Motor neuron (in vitro differentiated cells): ENCODE measurements at places on chromosomes 4 and X. TPM values are rescaled to one million over a fixed set of nuclear protein-coding genes. Genes with fewer than 3 reads are reported as not detected.

UGT8 gene
- total RNA-seq, result 2.9 TPM in 2 replicates

STARD8 gene
- 0.11 and 0.24 TPM in 2 replicates for total RNA-seq

CSAG3 gene
- total RNA-seq, result 1.1 TPM in 1 of 2 replicates, not detected in the other

ADH1C gene
- 0.26 and 0.55 TPM in 2 replicates for total RNA-seq

SOX3 gene
- 14.6 and 16.7 TPM in 2 replicates for total RNA-seq

LETM1 gene
- 74.0 and 75.0 TPM in 2 replicates for total RNA-seq

CTAG2 gene
- total RNA-seq, result not detected in 2 replicates

EGFL6 gene
- 0.33 and 0.36 TPM in 2 replicates for total RNA-seq

VCX gene
- 0.64 and 2.0 TPM in 2 replicates for total RNA-seq

TSPAN7 gene
- total RNA-seq, result 22.8 and 24.3 TPM in 2 replicates

GRCh38 chr4:86184901-86185285 lies 175.0 kb downstream of the MAPK10 start:
- no peak for ATAC-seq

DNA sequence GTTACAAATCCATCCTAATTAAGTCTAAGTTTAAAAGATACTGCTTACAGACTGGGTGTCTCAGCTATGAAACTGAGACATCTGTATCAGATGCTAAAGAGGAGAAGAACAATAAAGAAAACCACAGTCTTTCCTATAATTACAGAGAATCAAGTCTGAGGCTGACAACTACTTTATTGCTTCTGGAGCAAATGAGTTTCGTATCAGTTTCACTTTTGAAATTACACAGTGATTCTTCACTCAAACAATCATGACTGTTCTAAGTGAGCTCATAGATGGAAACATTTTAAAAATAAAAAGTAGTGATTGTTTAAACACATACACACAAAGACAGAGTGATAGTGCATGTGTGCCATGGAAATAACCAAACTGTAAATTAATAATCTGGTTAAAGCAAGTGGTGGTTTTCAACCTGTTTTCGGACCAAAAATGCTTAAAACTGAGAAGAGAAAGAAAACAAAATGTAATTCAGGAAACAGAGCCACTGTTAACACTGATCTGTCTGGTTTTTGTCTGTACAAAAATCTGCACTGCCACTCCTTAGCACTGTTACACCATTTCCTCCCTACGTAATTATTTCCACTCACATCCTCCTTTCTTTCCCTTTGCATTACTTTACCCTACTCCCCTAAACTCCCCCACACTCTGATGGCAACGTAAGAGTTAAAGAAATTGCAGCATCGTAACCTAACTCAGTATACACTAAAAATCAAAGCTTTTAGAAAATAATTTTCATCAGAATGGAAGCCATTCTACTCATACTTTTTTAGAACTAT lies 12.5 kb downstream of the RFC1 start:
- ATAC-seq, result no peak

DNA sequence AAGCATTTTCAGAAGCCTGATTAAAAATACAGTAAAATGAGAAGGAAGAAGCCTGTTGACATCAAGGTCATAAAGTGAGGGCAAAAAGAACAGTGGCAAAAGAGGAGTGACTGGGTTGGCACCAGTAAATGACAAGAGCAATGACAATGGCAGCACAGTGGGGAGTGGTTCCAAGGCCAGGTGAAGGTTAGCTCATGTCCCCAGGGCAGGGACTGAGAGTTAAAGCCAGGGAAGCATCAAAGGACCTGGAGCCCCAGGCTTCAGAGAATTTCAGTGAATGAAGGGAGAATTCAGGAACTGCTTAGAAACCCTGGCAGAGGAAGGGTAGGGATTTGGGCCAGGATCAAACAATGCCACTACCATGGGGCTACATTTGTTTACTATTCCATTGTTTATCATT lies 8.8 kb upstream of the PIGA start:
- no peak for ATAC-seq

GRCh38 chr4:143360838-143361625 lies 24.4 kb downstream of the GAB1 start:
- ATAC-seq, result no peak

DNA sequence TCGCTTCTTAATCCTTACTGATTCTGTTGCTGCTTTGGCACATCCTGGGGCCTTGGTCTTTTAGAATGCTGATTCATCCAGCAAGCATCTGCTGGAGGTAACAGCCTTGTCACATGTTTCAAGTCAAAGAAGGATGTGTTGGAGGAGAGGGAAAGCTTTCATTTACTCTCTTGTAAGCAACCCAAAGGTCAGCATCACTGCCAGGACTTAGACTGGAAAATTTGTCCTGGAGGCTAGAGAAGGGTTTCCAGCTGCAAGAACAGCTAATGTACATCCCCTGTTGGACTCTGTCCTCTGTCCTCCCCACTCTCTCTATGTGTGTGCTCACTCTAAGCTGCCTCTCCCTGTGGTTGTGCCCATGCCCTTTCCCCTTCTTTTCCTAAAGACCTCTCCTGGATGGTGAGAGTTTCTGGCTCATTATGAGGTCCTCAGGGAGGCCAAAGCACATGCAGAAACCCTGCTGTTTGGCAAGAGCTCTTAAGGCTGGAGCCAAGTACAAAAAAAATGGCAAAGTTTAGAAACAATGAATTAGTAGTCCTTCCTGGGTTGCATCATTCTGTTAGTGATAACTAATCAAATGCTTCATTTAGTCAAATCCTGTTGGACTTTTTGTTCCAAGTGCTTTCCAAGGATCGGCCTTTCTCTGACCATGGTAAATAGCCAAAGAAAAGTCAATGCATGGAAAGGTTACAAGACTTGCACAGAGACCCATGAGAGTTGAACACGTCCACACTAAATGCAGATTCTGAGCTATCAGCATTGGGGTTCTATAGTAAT lies 13.4 kb upstream of the SRPX start:
- no peak for ATAC-seq

DNA sequence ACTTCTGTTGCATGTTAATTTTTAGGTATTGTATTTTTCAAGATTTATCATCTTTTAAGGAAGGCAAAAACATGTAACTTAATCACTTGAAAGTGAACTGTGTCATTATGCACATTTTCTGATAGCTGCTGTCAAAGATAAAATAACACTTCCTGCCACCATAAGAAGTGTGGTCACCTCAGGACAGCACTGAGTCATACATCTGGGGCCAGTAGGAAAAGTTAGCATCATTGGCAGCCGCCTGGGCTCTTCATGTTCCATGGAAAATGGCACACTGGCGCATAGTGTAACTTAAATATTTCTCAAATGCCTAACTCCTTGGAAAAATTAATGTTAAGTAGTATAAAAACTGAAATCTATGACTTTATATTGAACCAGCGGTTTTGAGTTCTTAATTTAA lies 24.2 kb downstream of the CNKSR2 start:
- no peak for ATAC-seq

GRCh38 chr4:156294577-156294976 lies 340.9 kb upstream of the CTSO start:
- peak; percentile 73 for ATAC-seq

- ATAC-seq, result peak; percentile 68
These were observed 113.8 kb downstream of the ADRA2C start for GRCh38 chr4:3879681-3880614.

DNA sequence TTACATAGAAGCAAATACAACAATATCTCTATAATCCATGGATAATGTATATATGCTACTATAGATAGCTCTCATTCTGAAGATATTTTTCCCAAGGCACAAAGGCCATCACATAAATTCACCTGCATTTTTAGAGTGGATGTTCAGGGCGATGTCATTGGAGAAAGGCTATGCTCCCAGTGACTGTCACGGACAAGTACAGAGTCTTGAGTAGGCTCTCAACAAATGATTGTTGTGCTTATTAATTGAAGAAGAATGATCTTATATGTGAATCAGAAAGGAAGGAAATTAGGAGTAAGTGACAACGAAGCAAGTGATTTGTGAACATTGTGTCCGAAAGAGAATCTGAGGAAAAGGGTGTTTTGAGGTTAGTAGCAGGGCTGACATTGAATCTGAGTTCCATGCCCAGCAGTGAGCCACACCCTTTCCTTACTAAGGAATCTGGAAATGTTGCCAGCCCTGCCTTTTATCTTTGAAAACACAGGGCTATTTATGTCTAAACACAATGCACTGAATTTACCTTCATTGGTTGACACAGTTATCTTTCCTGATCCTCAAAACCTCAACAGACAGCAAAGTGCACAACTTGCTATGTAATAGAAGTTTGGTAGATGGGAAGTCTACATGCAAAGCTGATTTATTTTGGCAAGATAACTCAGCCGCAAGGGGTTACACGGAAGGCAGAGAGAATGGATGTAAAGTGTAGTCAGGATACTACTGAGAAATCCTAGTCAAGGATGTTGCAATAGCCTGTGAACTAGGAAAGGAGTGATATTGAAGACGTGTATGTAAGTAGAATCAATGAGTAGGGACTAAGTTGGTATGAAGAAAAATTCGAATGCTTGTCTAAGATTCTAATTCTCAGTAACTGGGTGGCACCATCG lies 50.4 kb downstream of the SORBS2 start:
- no peak for ATAC-seq

- ATAC-seq, result no peak
These were observed 8.0 kb upstream of the NAT8L start for GRCh38 chr4:2051086-2051485.

DNA sequence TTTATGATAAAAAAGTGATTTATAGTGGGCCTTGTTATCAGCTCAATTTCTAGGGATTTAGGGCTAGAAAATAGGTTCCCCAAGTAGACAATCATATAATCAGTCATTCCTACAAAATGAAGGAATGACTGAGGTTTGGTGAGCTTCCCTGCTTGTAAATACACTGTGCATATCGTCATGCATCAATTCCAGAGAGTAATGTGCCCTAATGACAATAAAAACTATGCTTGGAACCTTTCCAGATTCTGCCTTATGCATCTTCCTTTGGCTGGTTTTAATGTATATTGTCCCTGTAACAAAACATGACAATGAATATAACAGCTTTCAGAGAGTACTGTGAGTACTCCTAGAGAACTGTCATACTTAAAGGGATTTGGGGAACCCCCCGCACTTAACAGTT lies 1310.9 kb downstream of the PCDH7 start:
- no peak for ATAC-seq

GRCh38 chr4:142404191-142404611 lies 441.9 kb downstream of the INPP4B start:
- ATAC-seq, result no peak

GRCh38 chr4:40564004-40564403 lies 65.7 kb downstream of the RBM47 start:
- ATAC-seq, result no peak

GRCh38 chrX:130846746-130847145 lies 56.3 kb downstream of the ENOX2 start:
- ATAC-seq, result no peak

- no peak for ATAC-seq
These were observed 207.8 kb upstream of the SLC7A11 start for GRCh38 chr4:138449938-138450337.

- ATAC-seq, result no peak
These were observed 5.3 kb upstream of the OTC start for GRCh38 chrX:38347136-38347535.

DNA sequence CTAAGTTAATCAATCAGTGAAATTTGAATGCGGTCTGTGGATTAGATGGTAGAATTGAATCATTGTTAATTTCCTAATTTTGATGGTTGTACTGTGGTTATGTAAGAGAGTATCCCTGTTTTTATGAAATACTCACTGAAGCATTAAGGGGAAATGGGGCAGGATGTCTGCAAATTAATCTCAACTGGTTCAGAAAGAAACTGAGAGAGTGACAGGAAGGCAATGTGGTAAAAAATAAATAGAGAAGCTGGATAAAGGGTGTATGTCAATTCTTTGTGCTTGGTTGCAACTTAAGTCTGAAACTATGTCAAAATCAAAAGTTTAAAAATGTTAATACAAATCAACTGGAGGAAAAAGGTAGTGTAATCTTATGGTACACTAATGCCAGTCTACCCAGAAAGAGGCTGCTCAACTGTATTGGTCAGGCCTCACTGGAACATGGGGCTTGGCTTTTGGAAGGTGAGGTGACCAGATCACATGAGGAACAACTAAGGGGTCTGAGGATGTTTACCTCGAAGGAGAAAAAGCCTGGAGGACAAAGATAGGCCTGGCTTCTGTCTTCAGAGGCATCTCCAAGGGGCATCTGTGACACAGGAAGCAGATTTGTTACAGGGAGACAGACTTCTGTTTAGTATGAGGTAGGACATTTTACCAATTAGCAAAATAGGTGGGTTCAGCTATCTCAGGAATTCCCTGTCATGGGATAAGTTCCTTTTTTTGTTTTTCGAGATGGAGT lies 83.1 kb downstream of the DLG3 start:
- no peak for ATAC-seq

GRCh38 chr4:64670647-64671046 lies 261.4 kb upstream of the TECRL start:
- no peak for ATAC-seq

- ATAC-seq, result no peak
These were observed 49.2 kb upstream of the PRSS48 start for GRCh38 chr4:151227731-151228130.

DNA sequence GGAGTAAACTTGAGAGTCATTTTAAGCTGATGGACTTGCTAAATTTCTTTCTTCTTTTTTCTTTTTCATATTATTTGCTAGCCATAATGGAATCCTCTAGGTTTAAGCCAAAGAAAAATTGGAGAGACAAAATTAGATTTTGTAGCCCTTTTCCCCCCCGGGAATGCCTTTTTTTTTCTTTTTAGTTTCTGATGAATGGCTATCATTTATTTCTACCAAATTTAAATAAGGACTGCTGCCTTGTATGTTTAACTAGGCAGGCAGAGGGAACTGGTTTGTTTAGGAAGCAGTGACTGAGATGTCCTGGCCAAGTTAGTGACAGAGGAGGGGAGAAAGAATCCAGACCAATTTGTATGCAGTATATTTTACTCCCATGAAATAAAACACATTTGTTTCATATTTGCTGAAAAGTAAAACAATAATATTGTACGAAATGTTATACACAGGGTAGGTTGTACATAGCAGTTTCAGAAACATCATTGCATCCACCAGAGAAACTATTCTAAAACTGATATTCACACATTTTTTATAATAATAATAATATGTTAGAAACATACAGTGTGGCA lies 5.7 kb downstream of the PITX2 start:
- ATAC-seq, result no peak

DNA sequence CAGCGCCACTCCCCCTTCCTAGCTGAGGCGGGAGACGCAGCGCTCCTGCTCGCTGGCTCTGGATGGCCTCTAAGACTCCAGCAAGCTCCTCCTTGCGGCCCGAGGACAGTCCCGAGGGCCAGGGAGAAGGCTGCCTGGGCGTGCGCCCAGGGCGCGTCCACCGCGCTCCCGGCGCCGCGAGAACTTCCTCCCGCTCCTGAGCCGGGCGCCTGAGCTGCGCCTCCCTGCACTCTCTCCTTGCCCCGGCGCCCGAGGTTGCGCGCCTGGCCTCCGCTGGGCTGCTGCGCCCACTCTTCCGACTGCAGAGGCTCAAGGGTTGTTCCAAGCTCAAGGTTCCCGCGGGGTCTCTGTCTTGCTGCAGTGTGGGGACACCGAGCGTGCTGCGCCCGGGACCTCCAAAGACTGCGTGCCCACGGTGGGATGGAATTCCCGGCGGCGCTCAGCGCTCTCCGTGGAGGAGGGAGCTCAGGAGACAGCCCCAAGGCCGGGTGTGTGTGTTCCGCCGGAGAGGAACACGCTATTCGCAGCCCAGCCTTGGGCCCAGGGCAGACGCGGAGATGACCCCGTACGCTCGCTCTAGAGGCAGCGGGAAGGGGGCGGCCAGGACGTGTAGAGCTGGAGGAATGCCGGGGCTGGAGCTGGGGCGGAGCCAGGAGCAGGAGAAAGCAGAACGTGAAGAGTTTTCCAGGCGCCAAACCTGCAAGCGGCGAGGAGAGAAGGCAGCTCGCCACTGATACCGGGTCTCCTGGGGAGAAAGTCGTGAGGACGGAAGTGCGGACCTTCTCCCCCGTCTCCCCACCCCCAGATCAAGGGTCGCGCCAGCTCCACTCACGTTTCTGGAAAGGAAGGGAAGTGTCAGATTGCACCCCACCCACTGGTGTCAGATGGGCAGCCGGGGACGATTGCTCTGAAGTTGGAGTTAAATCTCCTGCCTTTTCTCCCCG lies at the start of gene ARHGAP6:
ARHGAP6 (minus strand) TSS at position 753 of the 944 bp plus-strand sequence. CDS start 1,092 bp downstream, outside the sequence.
- peak; percentile 73 for ATAC-seq
